Posterior vena cava (tissue), 2 donors: ENCODE measurements at places on chromosomes 2 and 18.

DNA sequence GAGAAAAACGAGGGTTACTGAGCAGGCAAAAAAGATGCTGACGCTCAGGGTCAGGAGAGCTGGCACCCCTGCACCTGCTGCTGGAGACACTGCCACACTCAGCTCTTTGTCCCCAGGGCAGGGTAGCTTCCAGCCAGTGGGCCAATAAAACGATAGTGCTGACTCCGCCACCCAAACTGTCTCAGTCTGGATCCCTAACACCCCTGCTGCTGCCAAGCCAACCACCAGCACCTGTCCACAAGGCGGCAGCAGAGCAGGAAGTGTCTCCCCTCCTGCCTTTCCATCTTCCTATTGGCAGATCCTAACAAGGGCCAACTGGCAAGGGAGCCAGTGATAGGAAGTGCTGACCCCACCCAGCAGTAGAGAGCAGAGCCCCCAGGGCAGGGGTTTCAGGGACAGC lies 531.5 kb upstream of the SALL3 start:
- DNase-seq, result no peak

GRCh38 chr18:55105873-55106272 lies 146.6 kb upstream of the CCDC68 start:
- no peak for DNase-seq

DNA sequence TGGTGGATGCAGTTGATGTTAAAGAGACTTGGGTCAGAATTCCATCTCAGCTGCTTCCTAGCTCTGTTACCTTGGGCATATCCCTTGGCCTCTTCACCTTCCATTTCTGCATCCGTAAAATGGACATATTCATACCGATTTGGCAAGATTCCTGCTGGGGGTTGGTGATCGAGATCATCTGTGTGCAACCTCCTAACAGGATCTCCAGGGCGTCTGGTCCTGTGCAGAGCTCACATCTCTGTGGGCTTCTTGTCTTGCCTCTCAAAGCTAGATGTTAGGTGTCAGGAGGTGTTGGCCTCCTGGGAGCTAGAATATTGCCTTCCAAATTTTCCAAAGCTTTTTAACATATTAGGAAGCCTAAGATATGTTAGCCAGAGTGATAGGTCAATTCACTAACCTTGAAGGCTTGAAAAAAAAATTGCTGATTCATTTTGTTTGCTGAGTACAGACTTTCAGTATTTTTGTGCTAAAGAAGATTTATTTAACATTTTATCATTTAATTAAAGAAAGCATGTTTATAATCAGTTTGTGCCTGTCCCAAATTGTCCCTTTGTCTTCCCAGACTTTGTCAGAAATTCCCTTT lies 69.7 kb upstream of the ZNF516 start:
- DNase-seq, result no peak

- no peak for DNase-seq
Measured at GRCh38 chr2:102703748-102704147, 58.1 kb upstream of the TMEM182 start.

DNA sequence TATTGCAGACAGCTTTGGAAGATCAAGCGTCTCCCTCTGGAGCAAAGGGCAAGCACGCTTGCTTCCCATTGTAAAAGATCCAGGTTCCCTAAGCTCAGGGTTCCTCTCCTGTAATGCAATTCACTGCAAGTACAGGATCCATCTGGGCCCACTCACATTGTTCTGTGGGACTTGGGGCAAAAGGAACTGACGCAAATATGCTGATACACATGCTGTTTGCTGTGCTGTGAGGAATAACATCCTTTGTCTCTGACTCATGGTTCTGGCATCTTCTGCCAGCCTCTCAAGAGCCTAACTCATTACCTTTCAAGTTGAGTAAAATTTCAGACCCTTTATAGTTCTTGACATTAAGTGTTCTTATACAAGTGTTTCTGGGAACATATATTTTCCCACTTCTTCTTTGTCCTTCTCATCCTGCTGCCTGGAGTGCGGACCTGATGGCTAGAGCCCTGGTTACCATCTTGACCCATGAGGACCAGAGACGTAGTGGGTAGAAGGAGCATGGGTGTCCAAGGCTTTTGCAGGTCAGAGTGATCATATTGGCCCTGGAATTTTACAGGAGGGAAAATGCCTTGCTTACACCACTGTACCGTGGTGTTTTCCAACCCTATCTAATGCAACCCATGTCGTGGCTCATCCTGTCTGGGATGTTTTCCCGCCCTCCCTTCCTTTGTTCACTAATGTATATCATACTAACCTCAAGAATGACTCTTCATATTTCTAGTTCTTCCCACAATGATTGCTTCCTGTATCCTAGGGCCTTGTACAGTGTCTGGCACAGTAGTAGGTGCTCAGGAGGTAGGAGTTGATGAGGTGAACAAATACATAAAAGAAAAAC lies 145.7 kb upstream of the GLI2 start:
- DNase-seq, result no peak

DNA sequence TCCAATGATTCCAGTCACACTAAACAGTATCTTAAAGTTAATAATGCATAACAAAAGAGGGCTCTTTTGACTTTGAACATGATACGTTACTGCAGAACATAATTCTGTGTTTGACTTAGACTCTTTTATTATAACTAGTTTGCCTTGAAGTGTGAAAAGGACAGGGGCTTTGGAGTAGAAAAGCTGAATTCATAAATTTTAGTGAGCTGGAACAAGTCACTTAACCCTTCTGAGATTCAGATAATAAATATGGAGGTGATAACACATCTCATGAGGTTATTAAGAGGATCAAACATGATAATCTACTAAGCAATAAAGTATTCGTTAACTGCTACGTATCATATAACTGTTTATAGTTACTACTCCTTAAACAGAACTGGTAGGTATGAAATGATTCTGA lies 44.7 kb upstream of the FLACC1 start:
- DNase-seq, result no peak

- no peak for DNase-seq
Measured at GRCh38 chr2:139079311-139079710, 299.1 kb upstream of the NXPH2 start.

DNA sequence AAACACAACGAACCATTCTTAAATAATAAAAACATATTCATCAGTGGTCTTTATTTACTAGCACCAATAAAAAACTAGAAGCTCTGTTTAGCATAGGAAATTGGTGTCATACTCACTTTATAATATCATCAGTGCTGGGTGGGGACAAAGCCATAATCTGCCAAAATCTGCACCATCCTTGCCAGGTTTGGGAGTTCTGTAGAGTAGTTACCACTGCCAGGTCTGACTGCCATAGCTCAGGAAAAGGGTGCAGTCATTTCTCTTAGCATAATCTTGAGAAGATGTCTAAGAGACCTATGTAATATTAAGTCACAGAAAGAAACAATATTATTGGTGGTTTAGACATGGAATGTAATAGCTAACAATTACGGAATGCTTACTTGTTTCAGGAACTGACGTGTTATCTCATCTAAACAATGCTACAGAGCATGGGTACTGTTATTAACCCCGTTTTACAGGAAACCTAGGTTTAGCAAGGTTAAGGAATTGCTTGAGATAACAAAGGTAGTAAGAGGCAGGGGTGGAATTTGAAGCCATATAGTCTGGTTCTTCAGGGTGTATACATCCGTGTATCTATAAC lies 1.6 kb upstream of the MARCHF7 start:
- no peak for DNase-seq

- no peak for DNase-seq
Measured at GRCh38 chr2:123502931-123503330, 522.2 kb upstream of the CNTNAP5 start.

- no peak for DNase-seq
Measured at GRCh38 chr18:55763805-55764204, 175.8 kb upstream of the TCF4 start.

- no peak for DNase-seq
Measured at GRCh38 chr2:148876595-148877402, 1.8 kb downstream of the KIF5C start.

- no peak for DNase-seq
Measured at GRCh38 chr2:58521803-58522554, 280.9 kb upstream of the FANCL start.

DNA sequence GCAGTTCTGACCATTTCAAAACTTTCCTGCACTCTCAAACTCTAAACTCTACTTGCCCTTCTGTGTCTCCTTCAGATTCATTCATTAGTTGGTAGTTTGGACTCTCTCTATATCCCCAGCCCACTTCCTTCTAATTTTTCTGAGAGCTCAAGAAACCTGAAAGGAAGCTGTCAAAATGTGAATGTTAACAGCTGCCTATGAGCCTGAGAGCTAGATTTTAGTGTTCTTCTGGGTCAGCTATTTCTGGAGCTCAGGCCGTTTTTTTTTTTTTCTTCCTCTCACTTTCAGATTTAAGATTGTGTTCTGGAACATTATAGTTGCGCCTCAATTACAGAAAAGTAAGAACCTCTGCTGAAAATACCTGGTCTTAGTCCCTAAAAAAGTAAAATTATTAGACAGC lies 73.1 kb downstream of the RTN4 start:
- DNase-seq, result no peak

DNA sequence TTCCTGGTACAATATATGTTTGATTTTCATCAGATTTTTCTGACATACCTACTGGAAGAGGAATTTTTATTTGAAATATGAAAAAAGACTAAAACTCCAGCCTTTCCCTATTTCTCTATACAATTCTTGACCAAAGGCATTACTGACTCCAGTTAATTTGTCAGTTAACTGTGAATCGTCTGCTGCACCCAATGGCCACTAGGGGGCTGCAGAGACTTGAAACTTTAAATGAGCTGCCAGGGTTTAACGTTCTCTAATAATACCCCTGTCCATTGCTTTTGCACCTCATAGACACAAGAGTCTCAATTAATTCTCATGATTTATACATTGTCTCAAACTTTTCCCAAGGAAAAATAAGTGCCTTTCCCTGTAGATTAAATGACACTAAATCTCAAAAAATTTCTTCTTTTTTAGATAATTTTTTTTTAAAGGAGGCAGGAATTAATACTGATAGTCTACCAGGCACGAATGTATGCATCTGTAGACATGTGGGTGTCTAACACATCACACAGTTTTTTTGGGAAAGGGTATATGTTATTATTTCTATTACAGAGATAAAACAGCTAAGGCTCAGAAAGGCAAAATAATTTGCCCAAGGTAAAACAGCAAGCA lies 1.8 kb upstream of the ALK start:
- no peak for DNase-seq

- DNase-seq, result no peak
Measured at GRCh38 chr2:158512323-158512722, 55.6 kb downstream of the PKP4 start.
